Retinal pigment epithelial cell (primary cell): ENCODE measurements at places on chromosomes 3 and 15.

GRCh38 chr15:58444056-58444455, 12.3 kb downstream of the LIPC start:
- no peak for DNase-seq

GRCh38 chr15:88729581-88729980, 73.7 kb upstream of the ACAN start:
- DNase-seq = no peak

DNA sequence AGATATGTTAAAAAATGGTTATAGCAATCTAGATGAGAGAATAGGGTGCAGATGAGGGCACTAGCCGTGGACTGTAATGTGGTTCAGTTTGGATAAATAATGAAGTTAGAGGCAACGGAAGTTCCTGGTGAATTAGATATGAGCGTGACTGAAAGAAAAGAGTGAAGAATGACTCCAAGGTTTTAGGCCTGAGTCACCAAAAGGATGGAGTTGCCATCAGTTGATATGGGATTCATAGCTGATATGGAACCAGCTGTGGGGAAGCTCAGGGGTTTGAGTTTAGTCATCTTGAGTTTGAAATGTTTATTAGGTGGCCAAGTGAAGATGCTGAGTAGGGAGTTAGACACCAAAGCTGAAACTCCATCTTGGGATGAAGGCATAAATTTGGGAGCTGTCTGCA, 66.2 kb downstream of the SSR3 start:
- no peak for DNase-seq

- no peak for DNase-seq
Measured at GRCh38 chr3:33980252-33980651, 181.8 kb downstream of the PDCD6IP start.

- no peak for DNase-seq
Measured at GRCh38 chr15:27828746-27829145, 270.4 kb downstream of the OCA2 start.

DNA sequence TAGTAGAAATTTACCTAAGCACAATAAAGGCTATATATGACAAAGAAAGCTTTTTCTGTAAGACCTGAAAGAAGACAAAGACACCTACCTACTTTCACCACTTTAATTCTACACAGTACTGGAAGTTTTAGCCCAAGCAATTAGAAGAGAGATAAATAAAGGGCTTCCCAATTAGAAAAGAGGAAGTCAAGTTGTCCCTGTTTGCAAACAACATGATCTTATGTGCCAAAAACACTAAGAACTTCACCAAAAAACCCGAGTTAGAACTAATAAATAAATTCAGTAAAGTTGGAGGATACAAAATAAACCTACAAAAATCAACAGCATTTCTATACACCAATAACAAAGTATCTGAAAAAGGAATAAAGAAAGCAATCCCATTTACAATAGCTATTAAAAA, 190.9 kb downstream of the NR2F2 start:
- no peak for DNase-seq

DNA sequence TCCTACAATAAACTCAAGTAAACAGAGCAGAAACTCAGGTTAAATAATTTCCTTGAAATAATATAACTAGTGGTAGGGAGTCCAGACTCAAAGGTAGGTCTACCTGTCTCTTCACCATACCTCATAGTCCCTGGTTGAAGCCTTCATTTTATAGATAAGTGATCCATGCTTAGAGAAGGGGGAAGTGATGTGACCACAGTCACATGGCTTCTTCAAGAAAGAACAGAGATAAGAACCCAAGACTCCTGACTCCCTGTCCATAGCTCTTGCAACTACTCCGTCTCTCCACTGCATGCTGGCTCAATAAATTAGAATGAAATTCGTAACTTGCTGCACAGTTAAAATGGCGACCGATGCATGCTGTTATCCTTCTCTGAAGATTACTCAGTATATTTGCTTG, 11.0 kb upstream of the C15orf61 start:
- DNase-seq = no peak

- DNase-seq = no peak
Measured at GRCh38 chr3:148654433-148654832, 43.3 kb upstream of the AGTR1 start.

GRCh38 chr3:37511463-37511920, 337.1 kb upstream of the LRRFIP2 start:
- DNase-seq = no peak

DNA sequence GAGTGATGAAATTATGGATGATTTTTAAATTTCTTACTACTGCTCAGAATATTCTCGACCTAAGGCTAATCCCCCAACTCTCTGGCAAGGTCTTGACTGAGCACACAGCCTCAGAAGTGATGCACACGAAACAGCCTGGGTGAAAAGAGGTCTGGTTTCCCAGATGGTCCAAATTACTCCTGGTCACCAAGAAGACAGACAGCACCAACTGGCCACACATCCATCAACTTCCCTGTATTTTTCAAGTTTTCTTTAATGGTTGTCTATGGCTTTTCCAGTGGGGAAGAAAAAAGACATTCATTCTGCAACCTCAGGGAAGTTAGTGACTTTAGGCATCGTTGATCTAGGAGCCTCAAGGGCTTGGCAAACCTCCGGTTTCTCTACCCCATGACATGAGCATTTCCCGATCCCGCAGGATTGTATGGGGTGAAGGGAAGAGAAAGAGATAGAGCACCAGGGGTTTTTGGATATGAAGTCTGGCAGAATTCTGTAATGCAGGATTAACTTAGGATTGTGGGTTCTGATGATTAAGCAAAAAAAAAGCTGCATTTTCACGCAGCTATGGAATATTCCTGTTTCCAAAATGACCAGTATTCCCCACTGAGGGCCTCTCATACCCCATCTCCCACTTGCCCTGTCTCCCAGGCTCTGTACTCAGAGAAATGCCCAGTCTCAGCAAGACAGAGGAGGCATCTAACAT, 62.2 kb downstream of the UMPS start:
- DNase-seq = no peak

DNA sequence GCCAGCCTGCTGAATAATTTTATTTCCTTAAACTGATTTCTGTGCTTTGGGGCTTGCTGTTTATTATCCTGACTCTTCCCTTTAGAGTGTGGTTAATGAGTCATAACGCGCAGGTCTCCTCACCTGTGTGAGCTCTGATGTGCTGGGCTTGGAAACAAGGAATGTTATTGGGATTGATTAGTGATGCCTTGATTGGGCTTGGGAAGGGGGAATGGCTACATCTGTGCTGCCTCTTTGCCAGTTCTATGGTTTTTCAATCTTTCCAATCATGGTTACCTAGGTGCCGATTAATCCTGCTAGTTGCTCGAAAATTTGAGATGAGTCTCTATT, 161.0 kb downstream of the THSD4 start:
- DNase-seq = no peak

- DNase-seq = no peak
Measured at GRCh38 chr3:85180-85579, 111.4 kb upstream of the CHL1 start.

- no peak for DNase-seq
Measured at GRCh38 chr15:57654153-57654852, 52.2 kb upstream of the POLR2M start.

GRCh38 chr3:179037351-179037750, 34.3 kb downstream of the ZMAT3 start:
- DNase-seq = no peak

DNA sequence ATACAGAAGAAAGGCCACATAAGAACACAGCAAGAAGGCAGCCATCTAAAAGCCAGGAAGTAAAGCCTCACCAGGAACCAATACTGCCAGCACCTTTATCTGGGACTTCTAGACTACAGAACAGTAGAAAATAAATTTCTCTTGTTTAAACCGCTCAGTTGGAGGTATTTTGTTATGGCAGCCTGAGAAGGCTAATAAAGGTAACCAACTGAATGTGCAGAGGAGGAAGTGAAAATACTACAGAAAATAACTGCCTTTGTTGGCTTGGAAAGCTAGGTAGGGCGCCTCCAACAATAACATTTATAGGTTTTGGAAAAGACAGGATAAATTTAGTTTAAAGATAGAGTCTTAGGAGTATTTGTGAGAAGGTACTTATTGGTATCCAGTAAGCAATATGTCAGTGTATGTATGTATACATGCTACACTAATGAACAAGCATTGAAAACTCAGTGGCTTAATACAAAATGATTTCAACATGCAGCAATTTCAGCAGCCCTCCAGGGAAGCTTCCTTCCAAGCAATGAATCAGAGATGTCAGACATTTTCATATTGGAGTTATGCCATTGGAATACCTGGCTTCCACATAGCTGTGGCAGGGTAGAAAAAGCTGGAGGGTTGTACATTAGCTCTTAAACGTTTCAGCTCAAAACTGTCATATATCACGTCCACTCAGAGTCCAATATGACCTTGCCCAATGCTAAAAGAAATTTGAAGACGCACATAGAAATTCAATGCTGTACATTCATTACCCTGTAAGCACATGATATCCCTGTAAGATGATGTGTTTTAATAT, 48.9 kb downstream of the ZBBX start:
- DNase-seq = no peak

DNA sequence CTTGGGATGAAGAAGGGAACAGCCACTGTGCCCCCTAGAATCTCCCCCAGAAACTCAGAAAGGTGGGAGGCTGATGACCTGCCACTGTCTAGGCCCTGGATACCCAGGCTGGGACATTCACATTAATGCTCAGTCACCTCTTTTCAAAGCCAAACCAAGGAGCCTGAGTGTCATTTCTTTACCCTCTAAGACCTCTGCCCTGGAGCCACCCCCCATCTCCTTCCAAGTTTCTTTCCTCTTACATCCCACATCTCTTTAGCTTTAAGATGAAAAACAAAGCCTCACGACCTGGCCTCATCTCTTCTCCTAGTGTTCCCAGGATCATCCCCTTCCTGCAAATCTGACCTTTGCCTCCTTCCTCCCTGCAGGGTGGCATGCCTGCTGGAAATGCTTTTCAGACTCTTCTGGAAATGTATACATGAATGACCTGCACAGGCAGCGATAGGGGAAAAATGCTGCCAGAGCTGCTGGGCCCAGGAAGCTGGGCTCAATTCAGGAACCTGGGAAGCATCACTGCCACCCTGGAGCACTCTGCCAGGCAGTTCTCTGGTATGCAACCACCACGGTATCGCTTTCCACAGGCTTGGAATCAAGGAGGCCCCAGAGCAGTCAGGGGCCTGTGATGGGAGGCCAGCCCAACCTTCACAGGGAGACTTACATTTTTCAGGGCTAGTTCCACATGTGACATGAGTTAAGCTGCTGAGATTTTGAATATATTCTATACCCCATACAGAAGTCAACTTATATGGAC, 67.6 kb downstream of the DAPK2 start:
- DNase-seq = peak; percentile 4

- no peak for DNase-seq
Measured at GRCh38 chr15:96122077-96123027, 208.1 kb upstream of the NR2F2 start.

DNA sequence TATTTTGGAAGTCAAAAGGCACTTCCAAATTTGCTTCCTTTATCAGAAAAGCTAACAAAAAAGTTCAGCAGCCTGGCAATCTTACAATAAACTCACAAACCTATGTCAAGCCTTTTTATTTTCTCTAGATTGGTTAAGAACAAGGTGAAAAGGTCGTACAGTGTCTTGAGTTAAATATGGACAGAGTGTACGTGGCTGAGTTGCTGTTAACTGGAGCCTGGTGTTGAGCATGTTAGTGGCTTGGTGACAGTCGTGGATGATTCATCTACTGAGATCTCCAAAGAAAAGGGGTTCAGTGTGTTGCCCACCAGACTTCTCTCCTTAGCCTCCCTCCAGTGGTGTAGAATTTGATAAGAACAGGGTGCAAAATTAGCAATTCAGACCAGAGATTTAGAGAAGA, 89.7 kb downstream of the SSR3 start:
- no peak for DNase-seq

GRCh38 chr3:62863648-62864047, 11.6 kb downstream of the CADPS start:
- DNase-seq = no peak

GRCh38 chr3:128256131-128256530, 102.8 kb downstream of the EEFSEC start:
- DNase-seq = no peak

- DNase-seq = no peak
Measured at GRCh38 chr3:13493867-13494441, 13.8 kb downstream of the HDAC11 start.

GRCh38 chr15:67194171-67195114, 60.0 kb downstream of the AAGAB start:
- DNase-seq = no peak

GRCh38 chr3:104564045-104564643, 802.6 kb upstream of the ALCAM start:
- DNase-seq = no peak

- no peak for DNase-seq
Measured at GRCh38 chr3:173913974-173914421, 516.5 kb downstream of the NLGN1 start.

DNA sequence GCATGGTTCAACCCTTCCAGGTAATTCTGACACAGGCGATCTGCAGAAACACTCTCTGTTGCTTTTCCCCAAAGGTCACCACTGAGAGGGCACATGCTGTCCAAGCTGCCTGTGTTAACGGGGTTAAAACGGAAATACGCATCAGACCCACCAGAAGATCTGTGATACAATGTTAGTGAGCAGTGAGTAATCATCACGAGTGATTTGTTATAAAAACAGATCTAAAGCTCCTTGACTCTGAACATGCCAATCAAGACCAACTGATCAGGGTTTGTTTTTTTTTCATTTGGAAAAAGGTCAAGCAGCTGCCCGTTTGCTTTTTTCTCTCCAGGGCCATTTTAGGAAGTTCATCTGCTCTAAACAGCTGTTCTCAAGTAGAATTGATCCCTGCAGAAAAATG, 43.2 kb downstream of the FGF12 start:
- DNase-seq = peak; percentile 42

DNA sequence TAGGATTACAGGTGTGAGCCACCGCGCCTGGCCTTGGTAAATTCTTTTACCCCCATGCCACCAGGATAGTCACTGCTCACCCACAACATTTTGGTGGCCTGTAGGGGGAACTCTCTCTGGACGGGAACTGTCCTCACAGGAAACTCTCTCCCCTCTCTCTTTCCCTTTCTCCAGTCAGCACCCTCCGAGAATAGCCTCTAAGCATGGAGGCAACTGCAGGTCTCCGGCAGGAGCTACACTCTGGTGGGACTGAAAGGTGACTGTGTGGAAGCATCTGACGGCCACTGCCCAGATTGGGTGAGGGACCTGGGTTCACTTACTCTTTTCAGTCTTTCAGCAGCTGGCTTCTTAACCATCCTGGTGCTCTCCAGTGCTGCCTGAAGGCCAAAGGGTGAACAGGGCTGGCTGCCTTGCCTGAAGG, 21.3 kb downstream of the TRANK1 start:
- DNase-seq = no peak
